Suprapubic skin (tissue), 4 donors: ENCODE measurements at places on chromosomes 5 and 9.

DNA sequence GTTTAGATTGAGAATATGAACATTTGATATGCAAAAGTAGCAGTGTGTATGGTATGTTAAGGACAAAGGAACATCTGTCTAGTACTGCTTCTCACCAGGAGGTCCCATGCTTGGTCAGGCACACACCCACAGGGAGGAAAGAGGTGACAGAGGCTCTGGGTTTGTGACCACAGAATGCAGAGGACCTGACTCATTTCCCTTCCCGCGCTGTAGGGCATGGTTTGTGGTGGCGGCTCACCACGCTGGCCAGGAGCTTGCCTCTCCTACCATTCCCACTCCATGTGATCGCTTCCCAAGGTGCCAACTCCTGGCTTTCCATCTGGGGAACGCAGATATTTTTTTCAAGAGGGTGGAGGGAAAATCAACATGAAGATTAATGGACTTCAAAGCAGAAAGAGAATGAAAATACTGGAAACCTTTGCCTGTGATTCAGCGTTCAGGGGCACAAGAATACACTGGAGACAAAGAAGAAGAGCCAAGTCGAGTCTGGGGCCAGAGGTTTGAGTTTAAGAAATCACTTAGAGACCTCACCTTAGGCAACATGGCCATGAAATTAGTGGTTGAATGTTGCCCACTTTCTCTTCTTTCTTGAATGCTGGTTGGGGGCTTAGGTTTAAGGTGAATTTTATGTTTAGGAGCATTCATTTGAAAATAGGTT lies 477.8 kb downstream of the CCDC171 start:
- no peak for DNase-seq

DNA sequence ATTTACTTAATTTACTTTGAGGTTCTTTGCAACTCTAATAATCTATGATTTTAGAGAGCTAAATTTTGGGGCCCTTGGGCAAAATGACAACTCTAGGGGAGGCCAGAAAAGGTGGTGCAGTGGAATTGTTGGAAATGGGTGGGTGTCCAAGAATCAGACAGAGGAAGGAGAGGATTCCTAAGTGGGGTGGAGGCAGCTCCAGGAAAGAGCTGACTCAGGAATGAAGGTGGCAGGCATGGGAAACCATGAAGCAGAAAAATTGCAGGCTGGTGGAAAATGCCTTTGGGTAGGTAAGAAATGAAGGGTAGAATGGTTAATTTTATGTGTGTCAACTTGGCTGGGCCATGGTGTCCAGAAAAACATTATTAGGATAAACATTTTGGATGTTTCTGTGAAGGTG lies 248.5 kb upstream of the TUT7 start:
- no peak for DNase-seq

DNA sequence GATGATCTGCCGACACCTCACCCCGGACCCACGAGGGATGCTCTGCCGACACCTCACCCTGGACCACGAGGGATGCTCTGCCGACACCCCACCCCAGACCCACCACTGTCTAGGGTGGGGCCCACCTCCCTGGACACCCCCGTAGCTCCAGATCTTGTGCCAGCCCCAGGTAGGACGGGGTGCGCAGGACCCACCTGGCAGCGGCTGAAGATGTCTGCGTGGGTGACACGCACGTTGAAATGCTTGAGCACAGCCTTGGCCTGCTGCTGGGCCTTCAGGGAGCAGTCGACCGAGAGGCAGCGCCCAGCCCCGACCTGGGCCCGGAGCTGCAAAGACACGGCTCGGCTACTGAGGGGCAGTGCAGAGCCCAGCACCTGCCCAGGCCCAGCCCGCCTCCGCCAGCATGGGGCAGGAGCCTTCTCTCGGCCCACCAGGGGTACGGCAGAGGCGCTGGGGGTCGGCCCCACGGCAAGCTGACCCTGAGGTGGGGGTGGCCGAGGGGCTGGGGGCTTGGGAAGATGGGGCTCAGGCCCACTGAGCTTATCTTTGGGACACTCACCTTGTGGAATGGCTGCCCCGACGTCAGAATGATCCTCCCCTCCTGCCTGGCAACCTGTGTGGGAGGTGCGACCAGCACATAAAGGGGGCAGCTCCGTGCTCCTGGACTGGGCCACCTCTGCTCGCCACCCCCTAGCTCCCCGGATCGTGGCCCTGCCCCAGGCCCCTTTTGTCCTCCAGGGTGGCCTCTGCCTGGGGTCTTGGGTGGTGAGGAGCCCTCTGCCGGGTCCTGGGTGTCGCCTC lies 21.7 kb upstream of the NRARP start:
- DNase-seq, result no peak

DNA sequence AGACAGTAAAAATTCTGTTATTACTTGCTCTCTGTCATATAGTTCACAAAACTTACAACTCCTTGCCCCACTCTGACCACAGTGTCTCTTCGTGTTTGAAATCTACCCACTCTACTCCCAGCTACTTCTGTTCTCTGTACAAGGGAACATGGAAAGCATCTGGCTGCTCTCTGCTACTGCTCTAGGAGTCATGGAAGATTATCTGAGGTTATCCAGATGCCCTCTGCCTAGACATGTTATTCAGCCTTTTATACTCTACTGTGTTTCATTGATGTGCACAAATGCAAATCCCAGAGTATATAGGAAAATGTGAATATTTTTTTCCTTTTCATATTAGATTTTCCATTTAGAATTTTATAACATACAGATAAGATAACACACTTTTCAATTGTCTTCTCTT lies 1525.6 kb downstream of the MAT2B start:
- no peak for DNase-seq

- DNase-seq, result no peak
Observed at GRCh38 chr5:6763191-6763590, 50.0 kb downstream of the TENT4A start.

DNA sequence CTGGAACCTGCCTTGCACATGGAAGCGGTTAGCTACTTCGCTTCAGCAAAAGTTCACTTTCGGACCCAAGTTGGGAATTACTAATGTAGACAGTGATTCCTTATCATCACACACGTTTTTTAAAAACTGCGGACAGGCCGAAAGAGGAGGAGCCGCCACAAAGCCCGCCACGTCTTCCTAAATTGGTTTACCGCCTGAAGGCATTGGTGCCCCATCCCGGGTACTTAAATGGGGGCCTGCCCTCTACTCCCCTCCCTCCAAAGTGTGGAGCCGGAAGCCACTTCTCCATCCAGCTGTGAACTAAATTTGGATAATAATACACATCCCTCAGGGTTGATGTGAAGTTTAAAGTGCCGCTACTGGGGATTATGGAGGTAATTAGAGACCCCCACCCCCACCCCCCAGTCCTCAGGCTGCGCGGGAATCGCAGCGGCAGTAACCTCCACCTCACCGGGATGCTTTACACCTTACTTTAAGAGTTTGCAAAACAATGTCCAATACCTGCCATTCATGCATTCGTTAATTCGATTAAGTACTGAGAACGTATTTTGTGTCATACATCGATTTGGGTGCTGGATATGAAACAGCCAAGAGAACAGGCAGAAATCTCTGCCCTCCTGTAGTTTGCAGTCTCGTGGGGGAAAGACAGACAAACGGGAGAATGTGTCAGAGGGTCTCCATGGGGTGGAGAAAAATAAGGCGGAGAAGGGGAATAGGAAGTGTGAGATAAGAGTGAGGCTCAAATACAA lies 937 bp upstream of the MACROH2A1 start:
- no peak for DNase-seq

DNA sequence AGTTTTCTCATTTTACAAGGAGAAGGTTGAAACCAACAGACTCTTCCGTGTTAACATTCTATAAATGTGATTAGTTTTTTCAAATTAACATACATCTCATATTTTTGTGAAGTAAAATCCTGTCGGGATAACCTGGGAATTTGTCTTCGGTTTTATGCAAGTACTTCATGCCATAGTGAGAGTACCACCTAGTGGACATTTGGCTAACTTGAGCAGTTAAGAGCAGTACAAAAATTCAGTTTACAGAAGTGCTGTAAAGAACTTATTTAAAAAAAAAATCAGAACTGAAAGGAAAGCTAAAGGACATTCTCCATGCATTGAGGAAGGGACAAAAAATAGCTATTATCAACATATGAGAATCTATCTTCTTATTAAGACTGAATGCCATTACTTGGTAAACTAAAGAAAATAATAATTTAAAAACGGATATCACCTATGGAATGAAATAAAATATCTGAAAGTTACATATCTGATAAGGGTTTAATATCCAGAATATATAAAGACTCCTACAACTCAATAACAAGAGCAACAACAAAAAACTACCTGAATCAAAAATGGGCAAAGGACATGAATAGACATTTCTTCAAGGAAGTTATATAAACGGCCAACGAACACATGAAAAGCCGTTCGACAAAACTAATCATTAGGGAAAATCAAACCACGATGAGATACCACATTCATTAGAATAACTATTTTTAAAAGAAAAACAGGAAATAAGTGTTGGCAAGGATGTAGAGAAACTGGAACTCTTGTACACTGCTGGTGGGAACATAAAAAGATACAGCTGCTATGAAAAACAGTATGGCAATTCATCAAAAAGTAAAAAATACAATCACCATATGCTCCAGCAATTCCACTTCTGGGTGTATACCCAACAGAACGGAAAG lies 117.0 kb upstream of the GNA14 start:
- no peak for DNase-seq

DNA sequence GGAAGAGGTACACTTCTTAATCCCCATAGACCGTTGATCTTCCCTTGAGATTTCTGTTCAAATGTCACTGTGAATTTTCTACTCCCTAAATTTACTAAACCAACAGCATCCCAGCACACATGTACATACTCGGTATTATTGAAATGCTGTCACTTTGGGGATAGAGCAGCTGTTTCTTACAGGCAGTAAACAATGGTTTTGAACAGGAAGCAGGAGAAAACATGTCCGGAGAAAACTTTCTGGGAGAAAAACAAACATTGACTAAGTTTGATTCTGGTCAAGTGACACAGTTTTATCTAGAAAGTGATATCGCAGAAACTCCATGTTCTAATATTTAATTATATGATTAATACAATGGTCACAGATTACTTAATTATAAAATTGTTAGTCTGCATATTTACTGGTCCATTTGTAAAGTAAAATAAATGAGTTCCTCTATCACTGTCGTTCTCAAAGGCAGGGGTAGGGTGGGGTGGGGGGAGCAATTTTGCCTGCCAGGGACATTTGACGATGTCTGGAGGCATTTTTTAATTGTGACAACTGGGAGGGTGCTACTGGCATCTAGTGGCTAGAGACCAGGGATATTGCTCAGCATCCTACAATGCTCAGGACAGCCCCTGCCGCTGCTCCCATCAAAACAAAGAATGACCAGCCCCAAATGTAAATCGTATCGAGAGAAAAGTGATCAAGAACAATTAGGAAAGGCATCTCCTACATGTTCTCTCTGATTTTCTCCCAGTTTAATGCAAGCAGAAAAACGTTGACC lies 12.2 kb downstream of the TAS2R1 start:
- no peak for DNase-seq

GRCh38 chr5:140986117-140986521 lies 19.8 kb downstream of the PCDHAC2 start:
- no peak for DNase-seq

GRCh38 chr9:109179801-109180523 lies 12.9 kb upstream of the FRRS1L start:
- no peak for DNase-seq

DNA sequence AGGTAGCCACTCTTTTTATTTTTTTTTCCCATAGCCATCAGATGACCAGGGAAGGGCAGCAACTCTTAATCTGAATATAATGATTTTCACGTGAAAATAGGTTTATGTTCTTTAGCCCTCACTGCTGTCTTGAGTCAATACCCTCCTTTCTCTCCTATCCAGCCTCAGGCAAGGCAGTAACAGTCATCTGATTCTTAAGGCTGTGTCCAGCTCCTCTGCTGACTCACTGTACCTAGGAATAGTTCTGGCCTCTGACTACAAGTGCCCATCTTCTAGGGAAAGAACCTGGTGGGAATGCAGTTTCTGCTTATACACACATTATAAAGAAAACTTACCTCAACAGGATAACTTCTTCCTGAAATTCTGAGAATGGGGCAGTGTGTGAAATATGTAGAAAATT lies 30.7 kb downstream of the DHX29 start:
- DNase-seq, result no peak

DNA sequence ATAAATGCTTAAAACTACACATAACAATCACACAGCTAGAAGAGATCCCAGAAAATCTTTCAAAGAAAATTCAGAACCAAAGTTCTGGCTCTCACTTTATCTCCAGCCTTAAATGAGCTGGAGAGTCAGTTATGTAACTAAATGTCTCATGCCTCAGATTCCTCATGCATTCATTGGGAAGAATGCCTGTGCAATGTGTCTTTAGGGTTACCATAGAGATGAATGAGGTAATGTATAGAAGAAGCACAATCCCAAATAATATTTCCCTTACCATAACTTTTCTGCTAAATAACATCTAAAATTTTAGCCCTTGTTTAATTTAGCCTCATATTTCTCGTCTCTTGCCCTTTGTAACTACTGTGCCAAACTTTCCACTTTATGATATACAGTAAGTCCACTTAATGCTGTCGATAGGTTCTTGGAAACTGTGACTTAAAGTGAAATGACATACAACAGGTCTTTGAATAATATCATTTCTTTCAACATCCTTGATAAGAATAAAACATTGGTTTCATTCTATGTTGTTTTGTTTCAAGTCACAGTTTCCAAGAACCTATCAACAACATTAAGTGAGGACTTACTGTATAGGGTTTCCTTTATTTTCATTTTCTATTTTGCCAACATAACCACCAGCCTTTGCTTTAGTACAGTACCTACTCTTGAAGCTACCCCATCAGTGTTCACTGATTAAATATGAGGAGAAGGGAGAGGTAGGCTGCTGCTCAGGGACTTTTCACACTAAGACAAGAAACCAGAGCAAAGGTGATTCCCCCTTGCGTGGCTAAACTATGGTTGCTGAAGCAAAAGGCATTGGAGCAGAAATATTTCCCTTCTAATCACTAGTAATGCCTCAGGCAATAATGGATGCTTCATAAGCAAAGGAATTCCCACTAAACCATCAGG lies 295.7 kb upstream of the PTGER4 start:
- DNase-seq, result no peak

- DNase-seq, result no peak
Observed at GRCh38 chr5:67082941-67083340, 113.7 kb downstream of the CD180 start.
